ENCODE measurements at places on chromosomes 2 and 18.

GRCh38 chr18:27713037-27713737 lies 463.7 kb downstream of the CDH2 start:
- DNase-seq, result no peak

- no peak for DNase-seq
Measured at GRCh38 chr2:68720665-68721064, 13.9 kb upstream of the ARHGAP25 start.

DNA sequence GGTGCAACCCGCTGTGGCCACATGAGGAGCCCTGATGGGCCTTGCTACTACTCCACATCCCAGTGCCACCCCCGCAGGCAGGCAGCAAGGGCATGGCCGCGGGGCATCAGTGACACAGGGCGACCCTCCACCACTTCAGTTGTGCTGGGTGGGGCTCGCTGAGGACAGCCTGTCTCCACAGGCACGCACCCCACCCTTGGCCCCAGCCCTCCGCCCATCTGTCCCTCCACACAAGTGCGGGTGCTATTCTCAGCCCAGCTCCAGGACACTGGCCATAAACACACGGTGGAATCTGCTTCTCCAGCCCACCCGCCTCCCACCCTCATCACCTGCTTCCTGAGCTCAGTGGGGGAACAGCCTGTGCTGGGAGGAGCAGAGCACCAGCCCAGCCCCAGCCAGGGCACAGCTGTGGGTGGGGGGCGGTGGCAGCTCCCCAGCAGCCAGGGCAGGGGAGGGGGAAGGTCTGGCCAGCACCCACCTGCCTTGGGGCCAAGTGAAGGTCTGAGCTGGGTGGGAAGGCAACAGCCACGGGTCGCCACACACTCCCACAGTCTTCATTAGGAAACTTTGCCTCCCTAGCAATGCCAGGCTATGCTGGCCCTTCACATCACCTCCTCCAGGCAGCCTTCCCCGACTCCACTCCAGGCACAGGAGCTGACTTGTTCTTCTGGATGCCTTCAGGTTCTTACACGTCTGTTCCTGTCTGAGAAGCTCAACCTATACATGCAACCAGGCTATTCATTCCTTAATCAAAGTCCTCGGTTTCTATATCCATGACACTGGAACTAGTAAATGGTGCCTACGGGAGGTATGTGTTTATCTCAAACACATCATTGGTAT lies 16.5 kb downstream of the BIN1 start:
- no peak for DNase-seq

- no peak for DNase-seq
Measured at GRCh38 chr2:226754821-226755604, 44.6 kb downstream of the IRS1 start.

DNA sequence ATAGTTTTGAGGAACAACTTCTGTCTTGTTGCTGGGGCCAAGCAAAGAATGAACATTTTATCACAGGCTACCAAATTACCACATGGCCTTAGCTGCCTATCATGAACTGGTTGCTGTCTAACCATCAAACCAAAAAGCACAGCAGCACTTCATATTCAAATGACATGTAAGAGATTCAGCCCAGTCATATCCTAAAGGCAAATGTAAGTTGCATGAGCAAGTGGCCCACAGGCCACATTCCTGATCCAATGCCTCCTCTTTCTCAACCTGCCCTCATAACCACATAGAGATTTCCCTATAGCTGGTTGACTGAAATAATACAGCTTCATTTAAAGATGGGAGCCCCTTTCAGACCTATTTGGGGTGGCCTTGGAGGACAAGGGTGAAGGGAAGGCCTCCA lies 572.3 kb downstream of the IRS1 start:
- no peak for DNase-seq

DNA sequence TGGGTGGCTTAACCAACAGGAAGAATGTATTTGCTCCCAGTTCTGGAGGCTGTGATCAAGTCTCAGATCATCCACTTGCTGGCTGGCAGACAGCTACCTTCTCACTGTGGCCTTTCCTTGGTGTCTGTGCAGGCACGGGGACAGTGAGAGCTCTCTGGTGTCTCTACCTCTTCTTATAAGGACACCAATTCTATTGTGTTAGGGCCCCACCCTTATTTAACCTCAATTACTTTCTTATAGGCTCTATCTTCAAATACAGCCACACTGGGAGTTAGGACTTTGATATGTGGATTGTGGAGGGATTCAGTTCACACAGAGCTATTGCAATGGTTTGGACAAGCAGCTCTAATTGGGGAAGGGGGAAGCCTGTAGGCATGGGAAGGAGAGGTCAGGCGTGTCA lies 25.3 kb upstream of the IL1RN start:
- no peak for DNase-seq

DNA sequence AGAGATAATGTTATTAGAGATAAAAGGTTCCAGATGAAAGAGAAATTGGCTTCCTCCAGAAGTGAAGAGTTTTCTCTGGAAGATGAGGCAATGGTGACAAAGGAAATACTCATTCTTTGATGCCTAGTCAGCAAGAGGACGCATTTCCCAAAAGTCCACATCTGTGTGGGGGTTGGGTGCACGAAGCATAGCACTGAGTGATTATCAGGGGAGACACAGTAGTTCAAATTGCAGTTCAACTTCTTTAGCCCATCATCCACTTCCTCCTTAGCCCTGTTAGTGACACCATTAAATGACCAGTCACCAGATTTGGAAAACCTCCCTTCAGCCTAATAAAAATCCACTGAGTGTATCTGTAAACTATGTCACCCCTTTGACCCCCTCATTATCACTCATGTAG lies 80.9 kb upstream of the PHLPP1 start:
- no peak for DNase-seq

GRCh38 chr18:59769129-59769865 lies 72.1 kb upstream of the CCBE1 start:
- DNase-seq, result no peak

All from cerebellar cortex (tissue), 1 donor.